Amniotic epithelial cell (primary cell): ENCODE measurements at places on chromosomes 6 and 20.

- no peak for DNase-seq
Observed at GRCh38 chr6:51812231-51812630, 275.2 kb downstream of the PKHD1 start.

DNA sequence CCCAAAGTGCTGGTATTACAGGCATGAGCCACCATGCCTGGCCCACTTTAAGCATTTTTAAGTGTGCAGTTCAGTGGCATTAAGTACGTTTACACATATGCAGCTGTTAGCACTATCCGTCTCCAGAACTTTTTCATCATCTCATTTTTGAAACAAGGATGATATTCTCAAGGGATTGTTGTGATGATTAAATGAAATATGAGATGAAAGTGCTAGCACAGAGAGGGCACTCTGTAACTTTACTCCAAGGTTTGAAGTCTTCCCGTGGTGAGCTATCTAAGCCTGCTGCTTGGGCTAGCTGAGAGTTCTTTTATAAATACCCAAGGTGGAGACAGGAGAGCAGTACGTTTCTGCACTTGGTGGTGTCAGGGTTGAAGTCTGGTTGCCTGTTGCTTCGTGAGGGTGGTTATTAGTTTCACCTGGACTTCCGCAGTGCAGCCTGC is 6.6 kb downstream of the TM9SF4 start:
- no peak for DNase-seq

DNA sequence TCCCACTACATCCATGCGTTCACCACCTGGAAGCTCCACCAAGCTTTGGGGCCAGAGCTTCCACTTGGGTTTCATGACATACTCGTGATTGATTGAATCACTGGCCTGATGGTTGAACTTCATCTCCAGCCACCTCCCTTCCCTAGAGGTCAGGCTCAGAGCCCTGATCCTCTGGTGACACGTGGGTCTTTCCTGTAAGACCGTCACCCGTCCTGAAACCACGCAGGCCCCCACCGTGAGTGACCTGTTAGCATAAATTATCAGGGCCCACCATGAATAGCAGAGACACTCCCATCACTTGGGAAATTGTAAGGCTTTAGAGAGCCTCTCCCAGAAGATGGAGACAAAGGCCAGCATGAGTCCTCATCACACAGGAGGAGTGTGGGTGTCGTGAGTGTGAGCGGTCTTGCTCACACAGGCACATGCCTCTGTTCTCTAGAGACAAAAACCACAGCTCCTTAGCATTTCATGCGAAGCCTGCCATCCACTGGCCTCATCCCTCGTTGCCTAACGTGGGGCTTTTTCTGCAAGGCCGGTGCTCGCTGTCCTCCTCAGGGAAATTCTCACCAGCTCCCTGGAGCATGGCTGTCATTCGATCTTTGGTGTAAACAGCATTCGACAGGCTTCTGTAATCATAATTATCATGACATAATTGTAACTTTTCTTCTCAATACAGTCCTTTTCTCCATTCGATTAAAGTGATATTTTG is 65.1 kb upstream of the DUSP22 start:
- DNase-seq, result no peak

DNA sequence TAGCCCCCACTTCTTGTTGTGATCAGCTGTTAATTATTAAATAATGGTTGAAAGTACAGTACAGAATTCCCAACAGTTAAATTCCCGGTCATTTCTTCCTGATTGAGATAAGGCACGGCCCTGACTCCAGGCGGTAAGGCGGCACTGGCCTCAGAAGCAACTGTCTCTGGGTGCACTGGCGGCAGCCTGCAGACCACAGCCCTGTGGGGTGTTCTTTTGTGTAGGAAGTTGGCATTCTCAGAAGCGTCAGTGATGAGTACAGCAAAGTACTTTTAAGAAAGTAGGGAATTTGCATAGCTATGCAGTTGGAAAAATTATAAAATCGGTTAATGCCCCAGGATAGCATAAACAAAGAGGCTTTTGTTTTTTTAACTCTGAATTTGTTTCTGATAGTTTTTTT is 50.5 kb downstream of the SAMD5 start:
- no peak for DNase-seq

- DNase-seq, result no peak
Observed at GRCh38 chr20:33814238-33814712, 3.1 kb downstream of the CHMP4B start.

DNA sequence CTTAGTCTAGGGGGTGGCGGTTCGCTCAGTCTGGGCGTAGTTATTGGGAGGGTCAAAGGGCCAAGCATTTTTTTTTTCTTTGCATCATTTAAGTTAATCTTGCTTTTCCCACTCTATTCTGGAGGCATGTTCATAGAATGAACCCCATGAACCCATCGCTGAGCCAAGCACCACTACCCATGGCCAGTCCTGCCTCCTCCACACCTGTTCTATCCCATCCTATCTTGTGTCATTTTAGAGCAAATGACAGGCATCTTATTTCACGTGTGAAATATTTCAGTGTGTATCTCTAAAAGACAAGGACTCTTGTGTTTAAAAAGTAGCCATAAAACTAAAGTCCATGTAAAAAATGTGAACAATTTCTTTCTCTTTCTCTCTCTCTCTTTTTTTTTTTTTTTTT is 13.9 kb downstream of the SRC start:
- no peak for DNase-seq

DNA sequence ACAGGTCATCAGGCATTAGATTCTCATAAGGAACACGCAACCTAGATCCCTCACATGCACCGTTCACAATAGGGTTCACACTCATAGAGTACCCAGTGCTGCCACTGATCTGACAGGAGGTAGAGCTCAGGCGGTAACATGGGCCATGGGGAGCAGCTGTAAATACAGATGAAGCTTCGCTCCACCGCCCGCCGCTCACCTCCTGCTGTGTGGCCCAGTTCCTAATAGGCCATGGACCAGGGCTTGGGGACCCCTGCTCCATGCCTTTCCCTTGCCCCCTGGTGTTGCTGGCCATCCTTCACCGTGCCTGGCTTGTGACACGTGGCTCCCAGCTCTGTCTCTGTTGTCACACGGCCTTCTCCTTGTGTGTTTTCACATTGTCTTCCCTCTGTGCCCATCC is 171.1 kb upstream of the JARID2 start:
- DNase-seq, result no peak

GRCh38 chr6:21664314-21665109 is 71.0 kb downstream of the SOX4 start:
- peak; percentile 21 for DNase-seq

DNA sequence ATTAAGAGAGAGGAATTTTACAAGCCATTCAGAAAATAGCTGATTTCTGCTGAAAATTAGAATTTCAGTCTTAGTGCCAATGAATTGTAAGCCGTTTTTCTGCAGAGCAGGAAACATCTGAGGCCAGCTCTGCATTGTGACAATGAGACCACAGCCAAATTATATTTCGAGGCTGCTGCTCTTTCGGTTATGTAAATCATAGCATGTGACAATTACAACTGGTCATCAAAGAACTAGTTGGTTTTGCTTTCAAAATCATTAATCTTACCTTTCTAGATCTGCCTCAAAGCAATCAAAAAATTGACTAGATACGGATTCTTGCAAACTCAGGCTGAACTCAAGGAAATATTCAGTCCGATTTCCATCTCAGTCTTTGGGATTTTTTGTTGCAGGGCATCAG is 33.4 kb upstream of the INSM1 start:
- no peak for DNase-seq

- DNase-seq, result no peak
Observed at GRCh38 chr6:22062807-22063408, 233.9 kb downstream of the PRL start.

- no peak for DNase-seq
Observed at GRCh38 chr6:13924949-13925881, at the start of gene RNF182. TSS of gene RNF182 (plus strand) at chr6:13924952. CDS start at chr6:13977120, 52,168 bp downstream.

DNA sequence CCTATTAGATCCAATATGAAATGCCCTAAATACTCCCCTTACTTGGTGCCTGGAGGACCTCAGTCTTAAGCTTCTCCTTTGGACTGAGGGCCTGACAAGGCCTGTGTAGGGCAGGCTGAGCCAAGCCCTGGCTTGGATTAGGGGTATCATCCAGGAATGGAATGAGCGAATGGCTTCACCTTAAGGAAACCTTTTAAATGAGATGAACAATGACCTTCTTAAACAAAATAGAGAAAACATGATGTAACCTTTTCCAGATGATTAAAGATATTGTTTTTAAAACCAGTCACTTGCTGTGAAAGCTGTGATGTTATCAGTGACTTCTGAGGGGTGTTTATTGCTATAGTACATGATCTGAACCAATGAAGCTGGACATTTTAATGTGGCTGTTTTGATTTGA is 55.5 kb downstream of the TRAF3IP2 start:
- no peak for DNase-seq

DNA sequence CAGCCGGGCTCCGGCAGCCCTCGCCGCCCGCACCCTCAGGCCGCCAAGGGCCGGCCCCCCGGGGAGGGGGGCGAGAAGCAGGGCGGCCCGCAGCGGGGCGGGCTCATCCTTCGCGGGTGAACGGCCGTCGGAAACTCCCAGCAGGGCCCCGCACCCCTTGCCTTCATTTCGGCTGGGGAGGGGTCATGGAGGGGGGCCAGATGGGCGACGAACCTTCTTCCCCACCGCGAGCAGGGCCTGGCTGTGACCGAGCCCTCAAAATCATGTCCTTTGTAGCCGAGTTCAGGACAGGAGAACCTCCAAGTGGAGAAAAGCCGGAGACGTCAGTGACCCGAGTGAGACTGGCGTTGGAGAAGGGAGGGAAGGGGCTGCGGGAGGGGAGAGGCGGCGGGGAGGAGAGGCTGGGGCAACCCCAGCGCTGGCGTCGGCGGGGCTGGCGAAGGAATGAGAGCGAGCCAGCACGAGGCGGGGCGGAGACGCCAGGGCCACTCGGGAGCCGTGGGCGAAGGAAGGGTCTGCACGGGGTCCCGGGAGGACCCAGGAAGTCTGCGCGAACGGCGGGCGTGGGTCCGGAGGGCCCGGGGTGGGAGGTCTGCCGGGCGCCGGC is 571 bp upstream of the FOXC1 start:
- no peak for DNase-seq

GRCh38 chr6:121590438-121590837 is 155.0 kb downstream of the GJA1 start:
- peak; percentile 66 for DNase-seq

GRCh38 chr6:150343434-150343833 is 25.4 kb upstream of the IYD start:
- DNase-seq, result no peak

- DNase-seq, result no peak
Observed at GRCh38 chr20:39049148-39049547, 87.0 kb downstream of the DHX35 start.

GRCh38 chr6:73560182-73560732 is 39.4 kb upstream of the EEF1A1 start:
- DNase-seq, result no peak

GRCh38 chr20:24836661-24837299 is 112.3 kb upstream of the CST7 start:
- no peak for DNase-seq

- DNase-seq, result no peak
Observed at GRCh38 chr6:83962582-83962981, 71.0 kb upstream of the MRAP2 start.

- DNase-seq, result no peak
Observed at GRCh38 chr20:33927724-33928123, 66.0 kb upstream of the RALY start.

GRCh38 chr20:48948612-48949011 is 27.1 kb downstream of the ARFGEF2 start:
- DNase-seq, result no peak

DNA sequence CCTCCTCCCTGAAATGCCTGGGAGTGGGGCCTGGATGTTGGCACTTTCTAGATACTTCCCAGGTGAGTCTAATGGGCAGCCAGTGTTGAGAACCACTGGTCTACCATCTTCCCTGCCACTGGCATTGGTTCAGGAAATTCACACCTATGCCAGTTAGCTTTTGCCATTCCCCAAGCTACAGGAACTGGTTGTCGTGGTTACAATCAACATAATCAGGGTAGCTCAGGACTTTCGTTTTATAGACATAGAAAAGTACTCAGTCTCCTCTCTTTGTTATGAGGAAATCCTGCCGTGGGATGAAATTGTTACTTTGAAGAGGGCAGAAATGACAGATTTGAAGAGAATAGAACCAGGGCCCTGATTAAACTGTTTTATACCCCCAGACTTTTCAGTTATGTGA is 127.9 kb upstream of the FOXO3 start:
- no peak for DNase-seq

- DNase-seq, result no peak
Observed at GRCh38 chr6:88599571-88599970, 363.8 kb downstream of the RNGTT start.

DNA sequence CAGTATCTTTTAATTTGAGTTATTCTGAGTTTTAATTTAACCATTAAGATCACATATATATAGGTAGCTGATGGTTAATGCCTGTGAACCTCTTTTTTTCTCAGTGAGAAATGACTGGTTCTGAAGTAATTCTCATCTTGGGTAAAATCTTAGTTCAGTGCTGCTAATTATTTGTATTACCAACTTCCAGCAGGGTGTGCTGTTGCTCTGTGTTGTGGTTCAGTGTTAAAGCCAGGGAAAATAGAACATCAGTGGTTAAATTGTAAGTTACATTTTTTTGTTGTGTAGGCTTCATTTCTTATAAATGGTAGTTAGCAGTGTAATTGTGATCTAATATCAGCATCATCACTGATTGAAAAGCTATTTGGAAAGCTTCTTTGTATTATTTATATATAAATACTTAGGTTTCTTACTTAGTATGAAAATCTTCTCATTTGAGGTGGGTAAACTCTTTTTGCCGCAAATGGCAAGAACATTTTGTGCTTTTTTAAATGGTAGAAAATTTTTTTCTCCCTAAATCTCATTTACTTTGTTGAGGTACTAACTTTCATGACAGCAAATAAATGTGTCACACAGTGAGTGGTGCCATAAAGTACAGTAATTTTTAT is 43.7 kb downstream of the CDC5L start:
- peak; percentile 73 for DNase-seq

DNA sequence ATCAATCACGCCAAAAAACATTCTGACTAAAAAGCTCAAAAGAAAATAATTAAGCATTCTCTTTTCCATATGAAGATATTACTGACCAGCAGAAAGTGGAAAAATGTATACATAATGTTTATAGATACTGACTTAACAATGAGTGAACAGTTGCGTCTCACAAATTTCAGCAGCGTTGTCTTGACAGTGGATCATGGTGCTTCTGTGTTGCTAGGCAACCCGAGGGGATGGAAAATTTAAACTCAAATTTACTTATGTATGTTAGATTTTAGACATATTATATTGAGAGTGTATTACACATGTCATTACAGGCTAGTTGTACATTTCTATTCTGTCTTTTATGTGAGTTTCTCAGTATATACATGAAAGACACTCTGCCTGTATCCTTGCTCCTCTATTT is 110.2 kb downstream of the LAMA2 start:
- DNase-seq, result no peak
